ENCODE measurements at places on chromosomes 5 and 9. TPM values are rescaled to one million over a fixed set of nuclear protein-coding genes. Genes with fewer than 3 reads are reported as not detected.

GRCh38 chr9:127838375-127839078 is 15.9 kb downstream of the ENG start:
- H3K4me1 ChIP-seq, result no peaks in the 10 kb centered on the region
- no peak overlapping the region for H3K27ac ChIP-seq
- H3K36me3 ChIP-seq, result no peaks in the 10 kb centered on the region
- no peak for DNase-seq

DNA sequence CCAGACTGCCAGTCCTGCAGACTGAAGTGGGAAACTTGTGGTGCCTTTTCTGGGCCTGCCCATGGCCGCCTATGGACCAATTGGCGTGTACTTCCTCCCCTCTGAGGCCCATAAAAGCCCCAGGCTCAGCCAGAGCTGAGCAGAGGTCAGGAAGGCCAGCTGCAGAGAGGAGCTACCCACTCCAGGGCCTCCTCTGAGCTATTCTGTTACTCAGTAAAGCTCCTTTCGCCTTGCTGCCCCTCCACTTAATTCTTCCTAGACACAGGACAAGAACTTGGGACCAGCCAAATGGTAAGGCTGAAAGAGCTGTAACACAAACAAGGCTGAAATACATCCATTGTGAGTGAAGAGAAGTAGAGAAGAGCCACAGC is 106.4 kb downstream of the C9orf50 start:
- H3K27ac ChIP-seq, result no peak overlapping the region
- no peak for DNase-seq
- no peak overlapping the region for H3K4me3 ChIP-seq
- no peaks in the 10 kb centered on the region for H3K27me3 ChIP-seq
- H3K36me3 ChIP-seq, result no peaks in the 10 kb centered on the region

DNA sequence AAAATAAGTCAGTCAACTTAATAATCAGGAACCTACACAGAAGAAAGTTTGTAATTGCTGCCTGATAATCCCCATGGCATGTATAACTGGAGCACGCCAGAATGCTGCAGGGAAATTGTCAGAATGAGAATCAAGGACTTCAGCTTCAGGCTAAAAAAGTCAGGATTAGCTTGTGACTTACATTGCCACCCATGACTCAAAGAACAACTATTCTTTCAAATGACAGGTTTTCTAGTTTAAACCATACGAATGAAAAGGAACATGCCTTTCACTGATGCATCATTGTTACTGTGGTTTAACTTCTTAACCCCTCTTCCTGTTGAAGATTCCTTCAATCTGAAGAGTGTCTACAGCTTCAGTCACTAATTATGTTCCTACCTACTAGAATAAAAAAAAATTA is 112.4 kb downstream of the ISL1 start:
- no peaks in the 10 kb centered on the region for H3K36me3 ChIP-seq
- DNase-seq, result no peak
- H3K4me1 ChIP-seq, result no peaks in the 10 kb centered on the region
- H3K27me3 ChIP-seq, result no peaks in the 10 kb centered on the region
- H3K4me3 ChIP-seq, result no peak overlapping the region

DNA sequence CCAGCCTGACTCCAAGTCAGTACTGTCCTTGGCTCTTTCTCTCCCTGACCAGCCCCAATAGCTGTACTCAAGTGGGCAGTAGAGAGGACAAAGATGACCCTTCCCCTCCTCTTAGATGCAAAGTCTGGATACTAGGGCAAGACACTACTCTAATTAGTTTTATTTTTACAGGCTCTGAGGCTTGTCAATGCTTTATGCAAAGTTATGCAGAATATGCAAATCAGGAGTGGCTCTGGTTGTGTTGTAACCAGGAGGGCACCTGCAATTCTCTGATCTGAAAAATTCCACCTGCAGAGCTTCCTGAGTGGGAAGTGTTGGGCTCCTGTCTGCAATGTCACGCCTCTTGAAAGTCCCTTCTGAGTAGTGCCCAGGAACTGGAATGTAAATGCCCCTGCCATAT is 201.5 kb downstream of the RGS3 start:
- no peak overlapping the region for H3K27ac ChIP-seq
- DNase-seq, result no peak
- no peak overlapping the region for H3K4me3 ChIP-seq
- no peaks in the 10 kb centered on the region for H3K4me1 ChIP-seq
- no peaks in the 10 kb centered on the region for H3K27me3 ChIP-seq

STING1 gene
- 107 TPM for total RNA-seq

EIF4EBP3 gene
- total RNA-seq, result 11.1 TPM

ZCCHC7 gene
- 27.1 TPM for total RNA-seq

AIF1L gene
- 0.48 TPM for total RNA-seq

PCDHGA8 gene
- not detected for total RNA-seq
